ENCODE measurements at places on chromosomes 6 and 20.
A peak's percentile ranks its signal among the peaks of the same experiment; 100 is the strongest.

DNA sequence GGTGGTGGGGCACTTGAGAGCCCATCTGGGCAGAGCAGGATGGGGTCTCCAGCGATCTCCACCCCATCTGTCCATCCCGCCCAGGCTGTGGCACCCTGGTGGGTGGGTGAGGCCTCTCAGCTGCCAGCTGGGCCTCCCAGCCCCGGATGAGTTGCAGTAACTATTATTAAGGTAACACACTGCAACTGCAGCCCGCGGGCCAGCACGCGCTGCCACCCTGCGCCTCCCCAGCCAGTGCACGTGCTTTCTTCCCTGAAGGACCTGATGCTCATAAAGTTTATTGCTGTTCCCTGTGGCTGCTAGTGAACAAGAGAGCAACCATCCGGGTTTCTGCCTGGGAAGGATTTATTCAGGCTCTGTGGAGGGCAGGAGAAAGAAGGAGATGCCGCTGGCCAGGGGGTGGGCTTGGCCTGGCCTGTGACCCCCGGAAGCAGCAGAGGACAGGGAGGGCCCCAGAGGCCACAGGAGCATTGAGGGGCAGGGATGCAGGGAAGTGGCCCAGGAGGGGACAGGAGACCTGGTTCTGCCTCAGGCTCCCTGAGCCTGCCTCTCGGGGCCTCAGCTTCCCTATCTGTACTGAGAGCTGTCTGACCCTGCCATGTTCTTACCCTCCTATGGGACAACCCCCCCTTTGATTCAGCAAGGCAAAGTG, 1.7 kb downstream of the IP6K3 start:
- no peak for DNase-seq

DNA sequence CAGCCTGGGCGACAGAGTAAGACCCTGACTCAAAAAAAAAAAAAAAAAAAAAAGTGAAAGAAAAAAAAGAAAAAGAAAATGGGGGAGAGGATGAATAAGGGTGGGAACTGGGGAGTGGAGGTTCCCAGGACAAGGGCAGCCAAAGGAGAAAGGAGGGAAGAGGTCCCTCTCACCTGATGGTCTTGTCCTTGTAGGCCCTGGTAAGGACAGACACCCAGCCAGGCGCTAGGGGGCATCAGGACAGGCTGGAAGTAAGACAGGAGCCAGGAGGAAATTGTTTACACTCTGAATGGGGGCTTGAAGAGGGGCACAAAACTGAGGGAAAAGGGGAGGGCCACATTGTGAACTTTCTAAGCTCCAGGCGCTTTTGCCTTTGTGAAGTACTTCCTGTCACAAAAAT, 2.3 kb upstream of the ALDH5A1 start:
- DNase-seq = no peak

DNA sequence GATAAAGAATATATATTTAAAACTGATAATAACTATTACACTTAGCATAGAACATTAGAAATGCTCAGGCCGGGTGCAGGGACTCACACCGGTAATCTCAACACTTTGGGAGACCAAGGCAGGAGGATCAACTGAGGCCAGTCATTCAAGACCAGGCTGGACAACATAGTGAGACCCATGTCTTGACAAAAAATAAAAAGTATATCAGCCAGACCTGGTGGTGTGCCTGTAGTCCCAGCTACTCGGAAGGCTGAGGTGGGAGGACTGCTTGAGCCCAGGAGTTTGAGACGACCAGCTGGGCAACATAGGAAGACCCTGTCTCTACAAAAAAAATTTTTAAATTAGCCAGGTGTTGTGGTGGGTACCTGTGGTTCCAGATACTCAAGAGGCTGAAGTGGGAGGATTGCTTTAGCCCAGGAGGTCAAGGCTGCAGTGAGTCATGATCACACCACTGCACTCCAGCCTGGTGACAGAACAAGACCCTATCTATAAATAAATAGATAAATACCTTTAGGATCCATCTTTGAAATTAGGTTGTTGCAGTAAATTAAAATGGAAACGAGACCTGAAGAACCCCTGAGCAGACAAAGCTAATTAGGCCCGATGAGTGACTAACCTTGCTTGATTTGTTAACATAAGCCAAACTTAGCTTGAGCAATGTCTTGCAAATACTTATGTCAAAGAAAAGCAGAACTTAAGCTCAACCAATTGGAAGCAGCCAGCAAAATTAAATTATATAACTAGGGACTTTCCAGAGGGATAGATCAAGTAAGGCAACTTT, 75.8 kb upstream of the E2F3 start:
- no peak for DNase-seq

- no peak for DNase-seq
Measured at GRCh38 chr6:113620386-113620785, 236.8 kb upstream of the MARCKS start.

DNA sequence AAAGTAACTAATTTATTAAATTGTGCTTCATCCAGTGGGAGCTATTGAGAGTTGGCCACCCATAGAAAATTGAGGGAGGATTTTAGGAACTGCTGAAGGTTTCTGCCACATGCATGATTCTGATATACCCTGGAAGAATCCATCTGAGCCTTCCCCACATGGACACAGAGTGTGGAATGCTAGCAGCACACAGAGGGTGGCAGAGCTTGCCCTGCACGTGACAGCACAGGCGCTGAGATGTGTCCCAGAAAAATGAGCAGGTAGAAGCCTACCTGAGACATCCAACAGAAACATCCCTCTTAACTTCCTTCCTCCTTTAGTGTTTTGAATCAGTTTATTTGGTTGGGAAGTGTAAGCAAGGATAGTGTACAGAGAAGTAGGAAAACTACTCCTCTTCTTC, 96.9 kb downstream of the MTHFD1L start:
- no peak for DNase-seq

DNA sequence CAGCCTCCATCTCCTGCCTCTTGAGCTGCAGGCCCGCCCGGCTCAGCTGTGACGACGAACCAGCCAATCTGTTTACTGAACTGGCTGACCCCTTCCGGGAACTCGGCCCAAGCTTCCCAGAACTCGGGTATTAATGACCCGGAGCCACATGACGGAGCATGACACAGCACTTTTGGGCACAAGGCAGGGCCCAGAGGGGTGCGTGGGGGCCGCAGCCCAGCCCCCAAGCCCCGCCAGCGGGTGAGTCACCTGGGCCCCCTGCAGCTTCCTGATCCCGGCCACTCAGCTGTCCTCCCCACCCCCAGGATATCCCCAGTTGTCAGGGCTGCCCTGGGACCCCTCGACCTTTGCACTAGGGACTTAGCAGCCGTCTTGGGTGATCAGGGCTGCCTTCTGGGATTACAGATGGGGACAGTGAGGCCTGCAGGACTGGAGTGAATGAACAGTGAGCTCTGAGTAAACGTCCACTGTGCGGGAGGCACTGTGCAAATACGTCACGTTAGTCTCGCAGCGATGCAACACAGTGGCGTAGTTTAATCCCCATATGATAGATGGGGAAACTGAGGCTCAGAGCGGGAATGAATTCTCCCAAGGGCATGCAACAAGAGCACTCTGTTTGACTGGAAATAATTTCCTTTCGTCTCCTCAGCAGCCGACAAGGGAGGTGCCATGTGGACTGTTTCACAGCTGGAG, 102.1 kb downstream of the CEBPB start:
- DNase-seq = no peak

GRCh38 chr6:16374461-16375200, 136.2 kb downstream of the GMPR start:
- no peak for DNase-seq

GRCh38 chr6:13377054-13377758, 48.9 kb upstream of the TBC1D7 start:
- no peak for DNase-seq

DNA sequence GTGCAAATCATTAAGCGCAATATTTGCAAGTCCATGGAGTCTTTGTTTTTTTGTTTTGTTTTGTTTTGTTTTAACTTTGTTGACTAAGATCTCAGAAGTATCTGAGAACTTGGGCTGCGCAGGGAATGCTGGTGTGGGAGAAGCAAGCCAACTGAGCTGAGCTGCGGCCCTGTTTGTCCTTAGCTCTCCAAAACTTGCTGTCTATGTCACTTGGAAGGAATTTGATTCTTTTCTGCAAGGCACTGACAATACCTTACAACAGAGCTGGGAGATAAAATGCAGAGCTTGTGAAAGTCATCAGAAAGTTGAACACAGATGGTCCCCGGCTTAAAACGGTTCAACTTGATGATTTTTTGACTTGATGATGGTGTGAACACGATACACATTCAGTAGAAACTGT, 5.4 kb downstream of the SLC22A23 start:
- DNase-seq = no peak

- DNase-seq = peak; percentile 56
Measured at GRCh38 chr20:36808317-36809257, 35.0 kb upstream of the DSN1 start.

GRCh38 chr20:10488534-10488933, 53.4 kb downstream of the SLX4IP start:
- no peak for DNase-seq

DNA sequence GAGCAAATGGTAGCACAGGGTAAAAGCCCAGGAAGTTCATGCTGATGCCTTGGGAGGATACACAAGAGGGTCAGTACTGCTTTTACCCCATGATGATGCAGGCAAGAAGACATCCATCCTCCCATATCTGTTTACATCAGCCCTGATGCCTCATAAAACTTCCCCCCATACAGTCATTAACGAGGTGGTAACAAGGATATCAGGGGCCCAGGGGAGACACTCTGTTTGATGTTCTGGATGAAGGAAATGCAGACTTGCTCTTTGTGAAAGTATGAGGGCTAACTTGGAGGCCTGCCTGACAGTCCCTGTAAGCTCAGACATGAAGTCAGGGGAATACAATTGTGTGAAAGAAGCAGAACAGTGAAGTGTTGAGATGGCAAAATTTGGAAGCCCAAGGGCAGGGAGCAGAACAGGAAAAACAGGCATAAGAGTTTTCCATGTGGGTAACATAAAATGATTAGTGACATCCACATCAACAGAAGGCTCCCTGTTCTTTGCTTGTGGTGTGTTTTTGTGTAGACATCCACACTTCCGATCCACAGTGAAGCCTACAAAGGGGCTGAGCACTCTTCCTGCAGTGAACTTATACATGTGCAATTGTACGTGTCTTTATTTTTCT, 813.4 kb downstream of the MAFB start:
- DNase-seq = no peak

DNA sequence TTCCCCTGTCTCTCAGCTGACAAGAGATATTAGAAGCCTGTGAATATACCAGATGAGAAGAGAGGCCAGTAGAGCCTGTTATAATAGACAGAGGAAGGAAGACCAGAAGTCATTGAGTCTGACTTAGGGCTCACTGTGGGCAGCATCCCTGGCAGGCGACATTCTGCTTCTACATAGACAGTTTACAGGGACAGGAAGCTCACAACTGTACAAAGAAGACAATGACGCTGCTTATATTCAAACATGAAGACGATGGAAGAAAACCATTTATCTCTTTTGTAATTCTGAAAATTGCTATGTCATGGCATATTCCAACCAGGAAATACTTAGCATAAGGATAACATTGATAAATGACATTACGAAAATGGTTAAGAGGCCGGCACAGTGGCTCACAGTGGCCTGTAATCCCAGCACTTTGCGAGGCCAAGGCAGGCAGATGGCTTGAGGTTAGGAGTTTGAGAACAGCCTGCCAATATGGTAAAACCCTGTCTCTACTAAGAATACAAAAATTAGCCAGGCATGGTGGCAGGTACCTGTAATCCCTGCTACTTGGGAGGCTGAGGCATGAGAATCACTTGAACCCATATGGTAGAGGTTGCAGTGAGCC, 170.9 kb downstream of the UBE3D start:
- DNase-seq = no peak

DNA sequence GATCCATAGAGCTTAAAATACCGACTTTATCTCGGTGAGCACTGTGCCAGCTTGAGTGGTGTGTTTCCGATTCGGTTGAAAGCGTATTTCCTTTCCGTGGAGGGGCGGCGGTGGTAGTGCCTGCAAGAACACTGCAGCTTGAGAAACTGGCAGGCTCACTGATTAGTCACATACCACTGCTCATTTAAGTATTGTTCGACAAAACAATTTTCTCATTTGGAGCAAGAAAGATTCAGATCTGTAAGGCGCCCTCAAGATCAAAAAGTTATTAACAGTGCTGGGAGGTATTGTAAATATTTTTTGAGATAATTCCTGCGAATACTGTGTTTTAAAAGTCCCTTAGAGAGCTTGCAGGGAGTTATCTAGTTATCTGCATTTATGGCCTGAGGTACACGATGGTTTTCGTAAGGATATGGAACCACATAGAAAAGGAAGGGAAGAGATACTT, 1.3 kb downstream of the MAPK14 start:
- peak; percentile 46 for DNase-seq

GRCh38 chr6:158321960-158322359, 9.7 kb downstream of the TULP4 start:
- no peak for DNase-seq

- DNase-seq = no peak
Measured at GRCh38 chr6:108425428-108425827, 130.6 kb downstream of the AFG1L start.

DNA sequence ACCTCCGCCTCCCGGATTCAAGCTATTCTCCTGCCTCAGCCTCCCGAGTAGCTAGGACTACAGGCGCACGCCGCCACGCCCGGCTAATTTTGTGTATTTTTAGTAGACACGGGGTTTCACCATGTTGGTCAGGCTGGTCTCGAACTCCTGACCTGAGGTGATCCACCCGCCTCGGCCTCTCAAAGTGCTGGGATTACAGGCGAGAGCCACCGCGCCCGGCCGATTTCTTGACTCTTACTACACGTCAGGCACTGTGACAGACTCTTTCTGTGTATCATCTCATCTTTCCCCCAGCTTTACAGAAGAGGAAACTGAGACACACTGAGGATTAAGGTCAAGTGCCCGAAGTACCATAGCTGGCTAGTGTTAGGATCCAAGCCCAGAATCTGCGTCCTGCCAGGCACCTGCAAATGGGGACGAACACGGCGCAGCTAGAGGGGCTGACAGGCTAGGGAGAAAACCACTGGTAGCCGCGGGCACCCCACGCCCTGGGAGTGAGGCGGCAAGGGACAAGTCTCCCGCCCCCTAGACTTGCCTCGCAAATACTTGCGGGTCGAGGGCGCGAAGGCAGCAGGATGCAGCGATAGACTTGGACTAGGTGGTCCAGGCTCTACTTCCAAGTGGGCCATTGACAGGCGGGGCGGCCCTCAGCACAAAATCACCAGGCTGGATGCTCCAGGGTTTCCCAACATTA, 1.1 kb upstream of the TAF8 start:
- no peak for DNase-seq

DNA sequence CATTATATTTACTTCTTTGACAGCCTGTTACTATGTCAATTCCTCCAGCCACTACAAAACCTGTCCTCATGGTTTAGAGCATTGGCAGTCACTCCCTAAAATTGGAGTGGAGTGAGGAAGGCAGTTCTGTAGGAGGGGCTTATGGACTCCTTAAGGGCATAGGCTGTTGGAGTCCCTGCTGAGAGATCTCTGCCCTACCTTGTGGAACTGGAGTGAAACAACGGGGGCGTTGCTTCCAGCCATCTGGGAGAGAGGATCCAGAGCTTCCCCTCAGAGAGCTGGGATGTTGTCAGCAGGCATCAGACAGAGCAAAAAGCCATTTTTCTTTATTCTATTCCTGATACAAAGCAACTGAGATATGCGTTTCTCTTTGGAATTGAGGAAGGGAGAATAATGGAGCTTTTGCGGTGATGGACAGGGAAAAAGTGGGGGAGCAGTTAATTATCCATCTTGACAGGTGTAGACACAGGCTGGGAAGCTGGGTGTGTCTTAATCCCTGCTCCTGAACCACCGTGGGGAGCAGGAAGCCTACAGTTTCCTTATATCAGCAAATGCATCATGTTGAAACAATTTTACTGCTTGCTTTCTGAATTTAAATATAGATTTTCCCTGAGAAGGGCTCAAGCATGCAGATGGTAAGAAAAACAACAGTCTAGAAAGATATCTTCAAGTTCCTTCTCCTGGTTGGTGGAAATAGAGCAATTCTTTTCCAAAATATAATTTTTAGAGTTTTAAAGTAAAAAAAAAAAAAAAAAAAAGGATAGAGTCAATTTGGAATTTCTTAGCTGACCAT, 402.5 kb downstream of the PLCB1 start:
- DNase-seq = no peak
